ENCODE measurements at places on chromosomes 11 and 22. TPM values are rescaled to one million over a fixed set of nuclear protein-coding genes. Genes with fewer than 3 reads are reported as not detected.

Gene CFAP300
- total RNA-seq: 2.2 TPM

Gene OR52E8
- total RNA-seq: not detected

- H3K27me3 ChIP-seq: no peaks in the 10 kb centered on the region
- H3K4me3 ChIP-seq: no peak overlapping the region
- no peaks in the 10 kb centered on the region for H3K36me3 ChIP-seq
- H3K27ac ChIP-seq: no peak overlapping the region
- no peaks in the 10 kb centered on the region for H3K4me1 ChIP-seq
These were observed 13.6 kb upstream of the TTLL12 start for GRCh38 chr22:43200555-43200954.

DNA sequence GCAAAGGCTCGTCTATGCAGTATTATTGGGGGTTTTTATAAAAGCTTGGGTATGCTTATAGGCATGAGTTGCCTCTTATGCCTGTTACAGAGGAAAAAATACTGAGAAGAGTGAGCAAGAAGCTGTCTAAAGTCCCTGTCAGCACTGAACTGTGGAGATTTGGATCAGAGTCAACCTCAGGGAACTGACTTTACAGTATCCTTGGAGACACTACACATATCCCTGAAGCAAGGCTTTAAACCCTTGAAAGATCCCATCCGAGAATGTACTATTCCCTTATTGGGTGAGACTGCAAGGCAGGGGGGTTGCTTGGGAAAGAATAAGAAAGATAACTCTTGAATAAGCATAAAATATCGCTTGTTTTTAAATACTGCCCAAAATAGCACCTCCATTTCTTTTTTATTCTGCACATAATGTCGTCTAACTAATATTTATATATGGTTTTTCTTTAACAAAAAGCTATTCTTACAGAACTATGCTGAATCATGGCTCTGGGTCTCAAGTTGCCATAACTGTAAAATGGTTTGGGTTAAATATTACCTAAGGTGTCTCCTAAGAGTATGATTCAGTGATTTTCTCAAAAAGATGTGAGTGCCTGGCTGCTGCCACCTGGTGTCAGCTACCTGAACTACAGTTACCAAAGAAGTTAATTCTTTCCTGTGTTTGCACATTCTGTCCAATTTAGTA, 1062.8 kb downstream of the DLG2 start:
- no peaks in the 10 kb centered on the region for H3K36me3 ChIP-seq
- no peak overlapping the region for H3K4me3 ChIP-seq

Gene RHOD
- total RNA-seq: 17.1 TPM

Gene LRRC32
- 0.84 TPM for total RNA-seq

DNA sequence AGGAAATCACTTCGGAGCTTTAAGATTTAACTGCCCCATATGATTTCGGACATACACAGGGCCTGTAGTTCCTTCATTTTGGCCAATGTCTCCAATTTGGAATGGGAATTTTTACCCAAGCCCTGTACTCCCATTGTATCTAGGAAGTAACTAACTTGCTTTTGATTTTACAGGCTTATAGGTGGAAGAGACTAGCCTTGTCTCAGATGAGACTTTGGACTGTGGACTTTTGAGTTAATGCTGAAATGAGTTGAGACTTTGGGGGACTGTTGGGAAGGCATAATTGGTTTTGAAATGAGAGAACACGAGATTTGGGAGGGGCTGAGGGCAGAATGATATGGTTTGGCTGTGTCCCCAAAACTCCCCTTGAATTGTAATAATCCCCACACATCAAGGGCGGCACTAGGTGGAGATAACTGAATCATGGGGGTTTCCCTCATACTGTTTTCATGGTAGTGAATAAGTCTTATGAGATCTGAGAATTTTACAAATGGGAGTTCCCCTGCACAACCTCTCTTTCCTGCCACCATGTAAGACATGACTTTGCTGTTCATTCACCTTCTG, 130.5 kb downstream of the LARGE1 start:
- H3K36me3 ChIP-seq: no peaks in the 10 kb centered on the region
- no peaks in the 10 kb centered on the region for H3K27me3 ChIP-seq
- DNase-seq: no peak
- H3K4me1 ChIP-seq: no peaks in the 10 kb centered on the region
- H3K27ac ChIP-seq: no peak overlapping the region

DNA sequence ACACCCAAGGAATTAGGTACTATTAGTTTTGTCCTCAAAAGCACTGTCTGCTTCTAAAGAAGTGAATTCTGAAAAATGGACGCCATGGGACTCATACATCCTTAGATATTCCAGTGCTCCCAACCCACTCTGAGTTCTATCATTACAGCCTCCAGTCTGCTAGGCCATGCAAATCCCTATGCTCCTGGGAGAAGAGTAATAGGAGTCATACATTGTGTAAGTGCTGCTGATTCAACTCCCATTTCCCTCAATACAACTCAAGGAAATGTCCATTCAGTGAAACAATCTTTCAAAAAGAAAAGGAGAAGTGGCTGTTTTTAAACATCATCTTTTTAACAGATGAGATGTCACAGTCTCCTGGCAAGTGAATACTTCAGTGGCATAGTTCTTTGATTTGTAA, 590.2 kb upstream of the LRRC4C start:
- no peak overlapping the region for H3K27ac ChIP-seq
- H3K27me3 ChIP-seq: no peaks in the 10 kb centered on the region
- no peak for DNase-seq
- H3K4me3 ChIP-seq: no peak overlapping the region

Gene OR5P2
- not detected for total RNA-seq

DNA sequence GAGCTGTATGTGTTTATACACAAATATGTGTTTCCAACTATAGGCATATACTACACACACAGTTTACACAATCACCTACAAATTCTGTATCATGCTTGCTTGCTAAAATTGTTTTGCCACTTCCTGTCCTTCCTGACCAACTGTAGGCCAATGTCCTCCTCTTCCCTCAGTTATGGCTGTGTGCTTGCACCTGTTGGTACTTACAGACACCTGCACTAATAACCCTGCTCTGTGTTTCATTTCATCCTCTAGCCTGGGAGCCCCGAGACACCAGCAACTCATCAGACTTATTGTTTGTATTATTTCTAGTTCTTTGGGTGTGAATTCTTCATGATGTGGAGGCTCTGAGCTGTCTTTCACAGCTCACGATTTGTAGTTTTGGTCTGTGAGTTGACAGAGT, 1.8 kb upstream of the NCF4 start:
- no peaks in the 10 kb centered on the region for H3K4me1 ChIP-seq
- no peak overlapping the region for H3K27ac ChIP-seq
- DNase-seq: no peak
- H3K36me3 ChIP-seq: no peaks in the 10 kb centered on the region

DNA sequence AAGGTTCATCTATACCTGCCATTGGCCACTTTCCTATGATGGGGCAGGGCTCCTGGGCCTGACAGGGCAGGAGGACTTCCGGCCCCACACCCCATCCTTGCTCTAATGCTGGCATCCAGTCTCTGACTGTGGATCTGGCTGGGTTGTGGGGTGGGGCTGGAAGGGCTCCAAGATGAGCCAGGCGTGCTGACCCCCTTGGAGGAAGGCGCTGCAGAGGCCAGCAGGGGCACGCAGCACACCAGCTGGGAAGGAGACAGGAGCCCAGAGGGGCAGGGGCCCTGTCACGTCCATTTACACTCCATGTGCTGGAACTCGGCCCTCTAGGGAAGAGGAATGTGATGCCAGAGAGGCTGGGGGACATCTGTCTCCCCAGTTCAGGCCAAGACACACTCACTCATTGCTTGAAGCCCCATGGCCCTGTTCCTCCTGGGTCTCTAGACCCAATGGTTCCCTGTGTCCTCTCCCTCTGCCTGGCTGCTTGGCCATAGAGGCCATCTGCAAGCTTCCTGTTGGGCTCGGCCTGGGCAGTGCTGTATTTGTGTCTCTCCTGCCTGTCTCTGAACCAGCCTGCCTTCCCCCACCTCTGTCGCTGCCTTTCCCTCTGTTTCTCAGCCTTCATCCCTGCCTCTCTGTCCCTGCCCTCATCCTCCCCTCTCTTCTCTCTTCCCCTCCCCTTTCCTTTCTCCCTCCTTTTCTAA, 67.5 kb upstream of the NECTIN1 start:
- no peaks in the 10 kb centered on the region for H3K27me3 ChIP-seq
- H3K4me1 ChIP-seq: peaks cover 3% of the 10 kb centered on the region
- H3K4me3 ChIP-seq: no peak overlapping the region
- no peaks in the 10 kb centered on the region for H3K36me3 ChIP-seq
- peak overlapping the region; percentile 9 for H3K27ac ChIP-seq

GRCh38 chr22:26019596-26019995, 149.7 kb upstream of the SEZ6L start:
- H3K27me3 ChIP-seq: no peaks in the 10 kb centered on the region
- no peaks in the 10 kb centered on the region for H3K36me3 ChIP-seq

GRCh38 chr11:82012276-82012675, 721.4 kb downstream of the FAM181B start:
- H3K27me3 ChIP-seq: no peaks in the 10 kb centered on the region
- DNase-seq: no peak
- H3K4me3 ChIP-seq: no peak overlapping the region

Gene CDK2AP2
- 96.1 TPM for total RNA-seq

DNA sequence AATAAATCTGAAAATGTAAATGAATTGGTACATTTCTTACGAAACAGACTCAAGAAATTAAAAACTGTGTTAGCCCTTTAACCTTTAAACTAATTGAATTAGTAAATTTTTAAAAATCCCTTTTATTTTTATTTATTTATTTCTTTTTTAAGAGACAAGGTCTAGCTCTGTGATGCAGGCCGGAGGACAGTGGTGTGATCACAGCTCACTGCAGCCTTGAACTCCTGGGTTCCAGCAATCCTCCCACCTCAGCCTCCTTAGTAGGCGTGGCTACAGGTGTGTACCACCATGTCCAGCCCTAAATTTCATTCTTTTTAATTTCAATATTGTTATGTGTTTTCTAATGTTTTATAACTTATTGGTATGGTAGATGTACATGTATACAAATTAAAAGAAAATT, 72.6 kb downstream of the MYEOV start:
- no peak overlapping the region for H3K27ac ChIP-seq
- DNase-seq: no peak
- no peaks in the 10 kb centered on the region for H3K36me3 ChIP-seq
- H3K4me3 ChIP-seq: no peak overlapping the region

GRCh38 chr11:108586600-108586999, 7.0 kb downstream of the EXPH5 start:
- peaks cover 7% of the 10 kb centered on the region for H3K4me1 ChIP-seq
- H3K4me3 ChIP-seq: no peak overlapping the region
- H3K36me3 ChIP-seq: no peaks in the 10 kb centered on the region
- no peaks in the 10 kb centered on the region for H3K27me3 ChIP-seq
- DNase-seq: no peak

Gene STK33
- 0.51 TPM for total RNA-seq

DNA sequence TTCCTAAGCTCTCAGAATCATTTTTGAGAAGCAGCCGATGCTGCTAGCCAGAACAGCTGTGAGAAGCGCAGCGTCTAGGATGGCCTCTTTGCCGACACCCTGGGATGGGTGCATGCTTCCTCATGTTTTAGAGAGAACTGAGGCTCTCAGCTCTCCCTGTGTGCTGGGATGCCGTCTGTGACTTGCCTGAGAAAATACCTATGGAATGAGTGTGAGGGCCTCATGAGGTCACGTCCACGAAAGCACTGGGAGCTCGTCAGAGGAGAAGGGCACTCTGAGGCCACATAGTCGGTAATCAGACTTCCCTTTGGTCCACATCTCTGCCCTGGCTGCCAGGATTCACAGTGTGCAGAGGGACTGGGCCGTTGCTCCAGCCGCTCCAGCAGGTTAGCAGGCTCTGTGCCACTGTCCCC, 54.7 kb downstream of the MICAL3 start:
- DNase-seq: no peak
- H3K27ac ChIP-seq: peak overlapping the region; percentile 26
- H3K36me3 ChIP-seq: no peaks in the 10 kb centered on the region
- no peak overlapping the region for H3K4me3 ChIP-seq
- peaks cover 55% of the 10 kb centered on the region for H3K4me1 ChIP-seq

GRCh38 chr11:103958475-103959215, 77.8 kb upstream of the DDI1 start:
- H3K27ac ChIP-seq: no peak overlapping the region
- H3K36me3 ChIP-seq: no peaks in the 10 kb centered on the region
- no peak overlapping the region for H3K4me3 ChIP-seq
- H3K4me1 ChIP-seq: no peaks in the 10 kb centered on the region

Gene HEPACAM
- 0.11 TPM for total RNA-seq

Gene PANX3
- total RNA-seq: not detected

- peaks cover 15% of the 10 kb centered on the region for H3K4me1 ChIP-seq
- no peaks in the 10 kb centered on the region for H3K27me3 ChIP-seq
- H3K36me3 ChIP-seq: no peaks in the 10 kb centered on the region
These were observed 11.6 kb downstream of the PRR33 start for GRCh38 chr11:1879941-1880720.

DNA sequence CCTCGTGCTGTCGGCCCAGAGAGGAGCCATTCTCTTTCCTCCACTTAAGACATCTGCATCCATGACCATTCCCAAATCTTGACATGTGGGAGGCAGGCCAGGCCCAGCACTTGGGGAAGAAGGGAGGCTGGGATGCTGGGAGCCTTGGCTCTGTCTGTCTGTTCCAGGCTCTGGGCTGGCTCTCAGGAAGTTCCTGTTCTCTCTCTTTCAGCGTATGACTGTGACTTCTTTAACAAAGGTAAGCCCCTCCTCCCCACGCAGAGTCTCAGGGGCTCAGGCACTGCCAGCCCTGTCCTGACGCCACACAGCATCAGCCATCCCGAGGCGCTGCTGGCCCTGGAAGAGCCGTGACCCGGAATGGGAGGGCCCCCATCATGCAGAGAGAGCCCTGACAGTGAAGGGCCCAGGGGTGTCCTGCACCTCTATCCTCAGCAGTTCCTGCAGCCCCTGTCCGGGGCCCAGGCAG, 52.4 kb downstream of the OTOG start:
- no peaks in the 10 kb centered on the region for H3K27me3 ChIP-seq
- no peaks in the 10 kb centered on the region for H3K4me1 ChIP-seq
- H3K36me3 ChIP-seq: no peaks in the 10 kb centered on the region
- no peak for DNase-seq
- no peak overlapping the region for H3K27ac ChIP-seq
- no peak overlapping the region for H3K4me3 ChIP-seq

DNA sequence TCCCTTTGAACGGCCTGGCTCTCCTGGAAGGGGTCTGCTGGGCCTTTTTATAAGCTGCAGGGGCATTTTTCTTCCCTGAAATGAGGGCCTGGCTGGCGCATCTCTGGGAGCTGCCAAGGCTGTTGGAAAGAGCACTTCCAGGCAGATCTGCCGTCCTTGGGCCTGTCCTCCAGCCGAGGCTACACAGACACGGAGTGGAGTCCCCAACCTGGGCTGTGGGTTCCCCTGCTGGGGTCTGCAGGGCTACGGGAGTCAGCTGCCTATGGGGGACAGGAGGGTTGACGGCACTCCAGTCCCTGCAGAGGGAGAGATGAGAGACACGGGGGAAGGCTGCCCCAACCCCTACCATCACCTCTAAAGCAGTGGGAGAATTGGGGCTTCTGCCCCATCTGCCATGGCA, 606.6 kb downstream of the TBC1D22A start:
- no peaks in the 10 kb centered on the region for H3K4me1 ChIP-seq
- no peak for DNase-seq
- H3K36me3 ChIP-seq: no peaks in the 10 kb centered on the region
- no peaks in the 10 kb centered on the region for H3K27me3 ChIP-seq
- H3K27ac ChIP-seq: no peak overlapping the region
